PC-9 (cell line): ENCODE measurements at places on chromosomes 6 and 20.

GRCh38 chr6:149140137-149140909 lies 177.2 kb upstream of the TAB2 start:
- H3K4me1 ChIP-seq, result peaks cover 10% of the 10 kb centered on the region
- H3K4me3 ChIP-seq, result no peak overlapping the region
- DNase-seq, result no peak
- H3K27me3 ChIP-seq, result no peaks in the 10 kb centered on the region

GRCh38 chr6:28269492-28269891 lies 2.5 kb downstream of the ZSCAN26 start:
- no peak overlapping the region for H3K4me3 ChIP-seq
- DNase-seq, result peak; percentile 60
- peaks cover 28% of the 10 kb centered on the region for H3K4me1 ChIP-seq
- no peak overlapping the region for H3K27ac ChIP-seq
- peaks cover 5% of the 10 kb centered on the region; the same call in 1 of the 2 replicates for H3K36me3 ChIP-seq

DNA sequence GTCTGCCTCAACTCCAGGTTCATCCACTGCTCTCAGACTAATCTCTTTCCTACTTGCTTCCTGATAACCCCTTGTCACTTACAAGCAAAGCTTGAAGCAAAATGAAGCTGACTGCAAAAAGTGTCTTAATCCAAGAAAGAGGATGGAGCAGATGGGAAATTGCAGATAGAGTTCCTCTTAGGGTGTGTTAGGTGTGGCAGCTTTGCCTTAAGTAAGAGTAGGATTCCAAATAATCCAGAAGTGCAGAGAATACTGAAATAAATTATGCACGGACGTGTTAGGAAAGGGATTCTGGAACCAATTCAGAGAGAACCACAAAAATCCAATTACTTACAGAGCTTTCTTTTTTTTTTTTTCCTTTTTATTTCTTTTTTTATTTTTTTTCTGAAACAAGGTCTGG lies 6.1 kb upstream of the RPL7L1 start:
- no peaks in the 10 kb centered on the region for H3K36me3 ChIP-seq
- H3K27ac ChIP-seq, result no peak overlapping the region
- DNase-seq, result no peak
- no peaks in the 10 kb centered on the region for H3K27me3 ChIP-seq
- H3K4me1 ChIP-seq, result no peaks in the 10 kb centered on the region

GRCh38 chr6:153034139-153034538 lies 31.6 kb upstream of the MTRF1L start:
- no peak overlapping the region for H3K27ac ChIP-seq
- H3K27me3 ChIP-seq, result no peaks in the 10 kb centered on the region
- no peak overlapping the region for H3K4me3 ChIP-seq
